ENCODE measurements at places on chromosomes 11 and 22.

DNA sequence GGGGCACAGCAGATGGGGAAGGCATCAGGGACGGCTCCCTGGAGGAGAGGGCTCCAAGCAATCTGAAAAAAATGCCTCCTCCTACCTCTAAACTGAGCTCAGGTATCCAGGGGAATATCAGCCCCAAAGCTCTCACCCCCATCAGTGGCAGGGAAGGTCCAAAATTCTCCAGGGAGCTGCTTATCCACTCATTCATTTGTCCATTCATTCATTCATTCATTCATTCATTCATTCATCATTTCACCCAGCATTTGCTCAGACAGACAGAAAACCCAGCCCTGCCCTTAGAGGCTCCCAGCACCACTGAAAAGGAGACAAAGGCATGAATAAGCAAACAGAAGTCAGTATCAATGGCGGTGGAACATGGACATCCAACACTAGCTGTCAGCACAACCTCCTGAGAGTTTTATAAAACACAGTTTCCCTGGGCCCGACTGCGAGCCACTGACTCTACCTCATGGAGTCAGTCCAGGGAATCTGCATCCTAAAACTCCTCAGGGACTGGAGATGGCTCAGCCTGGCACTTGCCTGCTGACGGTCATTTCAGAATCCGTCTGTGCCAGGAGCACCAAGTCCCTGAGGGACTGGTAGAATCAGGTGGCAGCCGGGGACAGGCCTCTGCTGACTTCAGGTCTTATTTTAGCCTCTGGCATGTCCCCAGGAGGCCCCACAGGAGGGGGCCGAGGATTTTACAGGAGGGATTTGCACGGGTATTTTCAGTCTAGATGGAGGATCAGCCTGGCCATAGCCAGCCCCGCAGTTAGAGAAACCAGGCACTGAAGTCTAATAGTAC is 164.6 kb downstream of the MN1 start:
- H3K27me3 ChIP-seq, result no peaks in the 10 kb centered on the region
- DNase-seq, result no peak
- peaks cover 32% of the 10 kb centered on the region for H3K4me1 ChIP-seq
- H3K4me3 ChIP-seq, result no peak overlapping the region
- H3K36me3 ChIP-seq, result no peaks in the 10 kb centered on the region

DNA sequence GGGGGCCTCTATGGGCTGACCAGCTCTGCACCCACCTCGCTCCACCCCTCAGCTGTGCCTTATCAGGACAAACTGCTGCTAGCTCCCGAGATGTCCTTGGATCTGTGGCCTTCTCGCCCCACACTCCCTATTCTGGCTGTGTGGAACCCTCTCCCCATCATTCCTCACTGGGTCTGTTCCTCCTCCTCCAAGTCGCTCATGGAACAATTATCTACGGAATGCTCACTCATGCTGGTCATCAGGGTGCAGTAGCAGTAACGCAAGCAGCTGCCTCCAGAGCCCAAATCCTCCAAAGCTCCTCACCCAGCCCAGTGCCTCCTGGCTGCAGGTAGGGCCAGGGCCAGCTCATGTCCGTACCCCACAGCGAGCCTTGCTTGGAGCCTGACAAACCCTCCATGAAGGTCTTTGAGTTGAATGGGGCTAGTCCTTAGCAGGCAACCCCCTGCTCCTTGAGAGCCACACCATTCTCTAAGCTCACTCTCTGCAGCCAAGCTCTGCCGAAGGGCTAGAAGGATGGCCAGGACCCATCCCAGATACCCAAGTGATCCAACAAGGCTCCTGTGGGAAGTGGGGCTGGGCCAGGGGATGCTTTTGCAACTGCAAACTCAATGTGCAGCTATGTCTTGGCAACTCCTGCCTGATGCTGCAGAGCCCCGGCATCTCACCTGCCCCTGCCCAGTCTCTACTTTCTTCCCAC is 977.8 kb downstream of the TBC1D22A start:
- H3K36me3 ChIP-seq, result no peaks in the 10 kb centered on the region
- H3K27ac ChIP-seq, result no peak overlapping the region
- no peaks in the 10 kb centered on the region for H3K4me1 ChIP-seq
- H3K27me3 ChIP-seq, result no peaks in the 10 kb centered on the region
- H3K4me3 ChIP-seq, result no peak overlapping the region

DNA sequence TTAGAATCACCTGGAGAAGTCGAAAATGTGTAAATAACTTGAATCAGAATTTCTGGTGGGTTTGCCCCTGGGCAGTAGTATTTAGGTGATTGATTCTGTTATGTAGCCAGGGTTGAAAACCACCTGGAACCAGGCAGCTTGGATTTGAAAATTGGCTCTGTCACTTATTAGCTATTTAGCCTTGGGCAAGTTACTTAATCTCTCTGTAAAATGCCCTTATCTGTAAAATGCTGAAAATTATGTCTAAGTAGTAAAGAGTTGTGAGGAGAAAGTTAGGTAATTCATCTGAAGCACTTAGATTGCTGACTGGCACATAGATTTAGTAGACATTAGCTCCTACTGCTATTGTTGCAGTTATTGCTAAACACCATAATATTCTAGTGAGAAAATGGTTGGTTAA is 49.3 kb downstream of the PPME1 start:
- peaks cover 7% of the 10 kb centered on the region for H3K4me1 ChIP-seq
- DNase-seq, result no peak
- H3K4me3 ChIP-seq, result no peak overlapping the region
- H3K27ac ChIP-seq, result no peak overlapping the region

- H3K4me3 ChIP-seq, result no peak overlapping the region
- no peaks in the 10 kb centered on the region for H3K4me1 ChIP-seq
- no peak for DNase-seq
- no peaks in the 10 kb centered on the region for H3K36me3 ChIP-seq
- H3K27me3 ChIP-seq, result no peaks in the 10 kb centered on the region
These were observed 26.5 kb downstream of the DAGLA start for GRCh38 chr11:61706452-61707400.

GRCh38 chr11:4054643-4055042 is 40.0 kb upstream of the RRM1 start:
- no peaks in the 10 kb centered on the region for H3K36me3 ChIP-seq
- H3K4me1 ChIP-seq, result peaks cover 5% of the 10 kb centered on the region
- no peaks in the 10 kb centered on the region for H3K27me3 ChIP-seq
- H3K27ac ChIP-seq, result no peak overlapping the region
- H3K4me3 ChIP-seq, result no peak overlapping the region

DNA sequence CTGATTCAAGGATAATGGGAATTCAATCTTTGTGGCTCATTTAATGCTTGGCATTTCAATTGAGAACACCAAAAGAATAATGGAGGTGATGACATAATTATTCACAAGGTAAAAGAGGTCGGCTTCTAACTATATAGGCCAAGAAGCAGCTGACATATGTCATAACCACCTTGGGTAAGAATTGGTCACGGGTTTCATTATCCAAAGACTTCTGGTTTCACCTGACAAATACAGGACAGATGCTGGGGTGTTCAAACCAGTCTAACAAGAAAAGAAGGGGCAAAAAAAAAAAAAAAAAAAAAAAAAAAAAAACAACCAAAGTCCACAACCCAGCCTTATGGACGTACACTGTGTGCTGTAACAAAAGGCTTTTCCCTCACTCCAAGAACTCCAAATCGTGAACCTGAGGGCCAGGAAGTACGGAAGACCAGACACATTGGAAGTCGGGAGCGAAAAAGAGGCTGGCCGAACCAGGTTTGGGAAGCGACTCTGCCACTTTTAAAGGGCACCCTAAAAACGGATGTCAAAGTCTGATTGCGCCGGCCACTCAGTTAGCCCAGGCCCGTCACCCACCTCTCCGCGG is 385 bp downstream of the HARBI1 start:
- peak; percentile 63 for DNase-seq
- no peaks in the 10 kb centered on the region for H3K36me3 ChIP-seq
- H3K27ac ChIP-seq, result peak overlapping the region; percentile 99
- peaks cover 22% of the 10 kb centered on the region for H3K4me1 ChIP-seq
- peak overlapping the region; percentile 60 for H3K4me3 ChIP-seq

DNA sequence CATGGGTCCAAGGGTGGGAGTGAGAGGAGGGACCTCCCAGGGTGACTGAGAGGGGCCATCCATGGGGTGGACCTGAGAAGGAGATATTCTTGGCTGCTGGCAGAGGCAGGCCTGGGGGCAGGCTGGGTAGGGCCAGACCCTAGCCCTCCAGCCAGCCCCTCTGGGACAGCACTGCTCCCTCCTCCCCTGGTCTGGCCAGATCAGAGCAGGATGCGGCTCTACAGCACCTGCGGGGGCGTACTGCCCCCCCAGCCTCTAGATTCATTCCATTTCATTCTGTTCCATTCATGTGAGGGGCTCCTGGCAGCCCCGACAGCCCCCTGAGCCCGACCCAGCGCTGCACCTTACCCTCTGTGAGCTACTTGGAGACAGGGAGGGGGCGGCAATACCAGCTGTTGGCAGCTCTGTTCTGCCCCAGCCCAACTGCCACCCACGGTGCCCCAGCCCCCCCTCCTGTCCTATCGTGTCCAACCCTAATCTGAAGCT is 34.3 kb upstream of the MYRF start:
- peaks cover 14% of the 10 kb centered on the region for H3K4me1 ChIP-seq
- no peaks in the 10 kb centered on the region for H3K27me3 ChIP-seq
- H3K36me3 ChIP-seq, result no peaks in the 10 kb centered on the region
- no peak for DNase-seq
- H3K27ac ChIP-seq, result no peak overlapping the region

Data from hepatocyte (in vitro differentiated cells).